ENCODE measurements at places on chromosomes 16 and 17.

GRCh38 chr17:6100891-6101500 lies 30.8 kb downstream of the WSCD1 start:
- no peak for DNase-seq

- DNase-seq = no peak
Observed at GRCh38 chr17:74148901-74149596, 54.4 kb upstream of the RPL38 start.

DNA sequence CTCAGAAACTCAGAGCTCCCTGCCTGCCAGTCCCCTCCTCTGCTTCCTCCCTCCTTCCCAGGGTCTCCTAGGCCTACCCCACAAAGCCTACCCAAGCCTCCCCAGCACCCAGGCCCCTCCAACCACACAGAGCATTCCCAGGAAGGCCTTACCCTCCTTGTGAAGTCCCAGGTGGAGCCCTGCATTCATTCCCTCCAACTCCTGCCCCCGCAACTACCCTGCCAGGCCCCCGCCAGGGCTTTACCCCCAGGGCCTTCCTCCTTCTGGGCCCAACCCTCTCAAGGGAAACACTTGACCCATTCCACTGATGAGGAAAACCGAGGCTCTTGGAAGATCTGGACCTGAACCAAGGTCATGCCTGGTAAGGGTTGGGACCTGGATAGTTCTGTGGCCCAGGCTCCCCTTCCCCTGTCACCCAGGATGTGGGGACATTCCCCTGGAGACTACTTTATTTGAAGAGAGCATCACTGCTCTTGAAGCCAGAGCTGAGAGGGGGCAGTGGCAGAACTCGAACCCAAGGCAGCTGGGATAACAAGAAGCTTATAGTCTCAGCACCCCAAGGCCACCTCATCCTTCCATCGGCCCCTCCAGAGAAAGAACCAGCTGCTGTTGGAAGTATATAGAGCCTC lies 12.5 kb downstream of the PLLP start:
- no peak for DNase-seq

- DNase-seq = peak; percentile 66
Observed at GRCh38 chr17:63425483-63425882, 20.6 kb downstream of the CYB561 start.

GRCh38 chr17:80154166-80154565 lies 7.2 kb upstream of the EIF4A3 start:
- no peak for DNase-seq

GRCh38 chr16:88977018-88977811 lies at the start of gene CBFA2T3:
CBFA2T3 (minus strand) TSS chr16:88977207; CDS start chr16:88976807, 400 bp downstream.
- DNase-seq = no peak

DNA sequence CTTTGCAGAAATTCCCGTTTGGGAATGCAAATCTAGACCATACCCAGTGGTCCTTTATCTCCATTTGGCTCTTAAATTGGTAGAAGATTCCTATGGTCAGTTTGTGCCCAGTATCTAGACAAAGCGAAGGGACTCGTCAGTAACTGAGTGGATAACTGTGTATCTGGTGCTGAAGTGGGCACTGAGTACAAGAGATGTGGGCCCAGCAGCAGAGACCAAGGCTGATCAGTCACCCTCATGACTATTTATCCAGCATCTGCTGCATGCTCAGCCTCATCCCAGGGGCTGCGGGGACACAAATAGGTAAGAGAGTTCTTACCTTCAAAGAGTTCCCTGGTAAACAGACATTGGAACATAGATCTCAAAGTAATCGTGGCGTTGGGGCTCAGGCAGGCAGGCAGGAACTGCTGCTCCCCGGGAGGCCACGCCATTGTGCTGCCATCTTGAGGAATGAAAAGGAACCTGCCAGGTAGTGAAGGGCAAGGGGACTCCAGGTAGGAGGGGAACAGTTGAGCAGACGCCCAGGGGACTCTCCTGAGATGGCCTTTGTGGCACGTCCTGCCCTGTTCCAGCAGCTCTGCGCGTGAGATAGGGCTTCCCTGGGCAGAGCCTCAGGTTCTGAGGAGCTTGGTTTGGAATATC lies 10.3 kb downstream of the NT5M start:
- DNase-seq = peak; percentile 74

DNA sequence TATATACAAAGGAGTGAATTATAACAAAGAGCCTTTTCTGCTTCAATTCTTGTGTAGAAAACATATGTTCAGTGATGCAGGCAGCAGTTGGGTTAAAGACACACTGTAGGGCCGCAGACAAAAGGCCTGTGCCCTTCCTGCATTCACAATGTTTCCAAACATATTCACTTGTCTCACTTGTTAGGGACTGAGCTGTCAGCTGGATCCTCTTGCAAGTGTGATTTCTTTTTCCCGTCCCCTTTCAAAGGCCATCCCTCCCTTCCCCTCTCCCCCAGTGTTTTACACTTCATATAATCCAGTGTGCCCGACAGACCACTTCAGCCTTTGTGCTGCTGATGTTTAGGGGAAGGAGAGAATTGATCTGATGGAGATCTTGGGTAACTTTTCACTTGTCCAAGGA lies 217.0 kb downstream of the FTO start:
- DNase-seq = no peak

DNA sequence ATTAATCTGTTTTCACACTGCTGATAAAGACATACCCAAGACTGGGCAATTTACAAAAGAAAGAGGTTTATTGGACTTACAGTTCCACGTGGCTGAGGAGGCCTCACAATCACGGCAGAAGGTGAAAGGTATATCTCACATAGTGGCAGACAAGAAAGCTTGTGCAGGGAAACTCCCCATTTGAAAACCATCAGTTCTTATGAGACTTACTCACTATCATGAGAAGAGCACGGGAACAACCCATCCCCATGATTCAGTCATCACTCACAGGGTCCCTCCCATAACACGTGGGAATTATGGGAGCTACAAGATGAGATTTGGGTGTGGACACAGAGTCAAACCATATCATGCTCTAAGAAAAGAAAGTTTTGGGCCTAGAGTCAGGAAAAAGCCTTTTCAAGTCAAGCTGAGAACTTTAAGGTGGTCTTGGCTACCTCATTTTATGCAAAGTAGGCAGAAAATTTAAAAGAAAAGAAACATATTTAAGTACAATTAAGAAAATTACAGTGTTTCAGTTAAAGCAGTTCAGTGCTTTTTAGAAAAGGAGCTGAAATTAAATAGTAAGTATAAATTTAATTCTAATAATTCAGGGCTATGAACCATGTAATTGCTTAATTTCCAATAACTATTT lies 24.9 kb upstream of the CRYM start:
- no peak for DNase-seq

DNA sequence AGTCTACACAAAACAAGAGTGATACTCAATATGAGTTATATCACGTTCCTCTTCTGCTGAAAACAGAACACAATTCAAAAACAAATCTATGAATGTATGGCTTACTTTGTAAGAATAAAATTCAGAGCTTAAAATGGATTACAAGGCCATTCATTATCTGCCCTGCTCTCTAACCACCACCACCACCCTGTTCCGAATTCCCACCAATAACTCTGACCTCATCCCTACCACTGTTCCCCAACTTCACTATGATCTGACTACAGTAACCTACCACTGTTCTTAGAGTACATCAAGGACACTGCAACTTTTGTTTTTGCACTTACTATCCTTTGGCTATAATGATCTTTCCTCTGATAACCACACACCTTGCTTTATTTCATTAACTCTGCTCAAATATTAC lies 21.3 kb downstream of the FBXL20 start:
- no peak for DNase-seq

DNA sequence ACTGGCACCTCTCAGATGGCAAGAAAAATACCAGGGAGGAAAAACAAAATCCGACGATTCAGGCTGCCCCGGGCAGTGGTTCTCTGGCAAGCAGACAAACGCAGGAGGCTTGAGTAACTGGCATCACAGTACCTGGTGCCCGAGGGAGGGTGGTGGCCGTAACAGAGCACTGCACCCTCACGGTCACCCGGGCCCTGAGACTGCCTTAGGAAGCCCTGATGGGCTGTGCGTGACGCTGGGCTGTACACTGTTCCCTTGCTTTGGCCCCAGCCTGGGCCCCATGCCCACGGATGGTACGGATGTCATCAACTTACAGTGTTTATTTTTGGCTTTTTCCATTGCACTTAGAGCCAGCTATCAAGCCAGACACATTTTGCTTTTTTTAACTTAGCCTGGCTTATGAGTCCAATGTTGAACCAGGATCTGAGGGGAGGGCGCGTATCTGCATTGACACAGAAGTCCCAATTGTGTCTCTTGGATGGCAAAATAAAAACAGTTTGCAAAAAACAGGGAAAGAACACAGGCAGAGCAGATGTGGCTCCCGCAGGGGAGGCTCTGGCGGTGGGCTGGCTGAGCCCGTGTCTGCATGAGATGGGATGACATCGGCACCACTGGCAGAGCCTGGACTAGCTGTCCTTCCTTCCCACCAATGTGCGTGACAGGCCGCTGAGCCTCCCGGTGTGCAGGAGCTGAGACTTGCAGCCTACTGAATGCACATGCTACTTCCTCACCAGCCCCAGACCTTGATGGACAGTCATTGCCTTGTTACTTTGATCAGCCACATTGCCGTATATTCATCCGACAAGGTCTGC lies 287.7 kb downstream of the FOXL1 start:
- DNase-seq = no peak

DNA sequence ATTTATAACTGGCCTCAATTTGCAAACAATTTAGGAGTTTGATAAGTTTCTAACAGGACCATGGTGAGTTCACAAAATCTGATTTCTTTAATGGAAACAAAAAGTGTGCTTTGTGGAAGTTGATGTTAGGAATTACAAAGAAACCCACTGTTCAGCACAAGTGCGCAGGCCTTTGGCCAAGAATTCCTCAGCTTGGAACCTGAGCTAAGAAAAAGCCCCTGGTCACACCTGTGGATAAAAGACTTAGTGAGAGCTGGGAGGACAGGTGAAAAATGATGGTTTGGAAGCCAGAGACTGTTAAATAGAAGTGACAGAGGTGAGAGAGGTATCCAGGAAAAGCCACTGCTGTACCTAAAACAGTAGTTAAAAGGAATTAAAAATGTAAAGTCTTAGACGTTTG lies 64.7 kb downstream of the PRKCA start:
- DNase-seq = no peak

DNA sequence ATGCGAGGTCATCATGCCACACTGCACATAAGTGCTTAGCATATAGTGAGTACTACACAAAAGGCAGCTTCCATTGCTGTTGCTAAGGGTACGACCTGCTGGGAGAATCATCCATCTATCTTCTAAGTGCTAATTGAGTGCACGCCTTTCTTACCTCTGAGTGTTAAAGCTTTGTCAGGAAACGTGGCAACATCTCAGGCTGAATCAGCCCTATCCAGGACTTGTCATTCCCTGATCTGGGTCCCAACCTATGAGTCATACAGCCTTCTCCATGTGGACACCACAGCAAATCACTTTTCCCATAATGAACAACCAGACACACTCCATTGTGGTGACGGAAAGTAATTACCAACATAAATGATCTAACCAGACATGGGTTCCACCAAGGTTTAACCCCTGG lies 201.1 kb upstream of the MAF start:
- DNase-seq = no peak

DNA sequence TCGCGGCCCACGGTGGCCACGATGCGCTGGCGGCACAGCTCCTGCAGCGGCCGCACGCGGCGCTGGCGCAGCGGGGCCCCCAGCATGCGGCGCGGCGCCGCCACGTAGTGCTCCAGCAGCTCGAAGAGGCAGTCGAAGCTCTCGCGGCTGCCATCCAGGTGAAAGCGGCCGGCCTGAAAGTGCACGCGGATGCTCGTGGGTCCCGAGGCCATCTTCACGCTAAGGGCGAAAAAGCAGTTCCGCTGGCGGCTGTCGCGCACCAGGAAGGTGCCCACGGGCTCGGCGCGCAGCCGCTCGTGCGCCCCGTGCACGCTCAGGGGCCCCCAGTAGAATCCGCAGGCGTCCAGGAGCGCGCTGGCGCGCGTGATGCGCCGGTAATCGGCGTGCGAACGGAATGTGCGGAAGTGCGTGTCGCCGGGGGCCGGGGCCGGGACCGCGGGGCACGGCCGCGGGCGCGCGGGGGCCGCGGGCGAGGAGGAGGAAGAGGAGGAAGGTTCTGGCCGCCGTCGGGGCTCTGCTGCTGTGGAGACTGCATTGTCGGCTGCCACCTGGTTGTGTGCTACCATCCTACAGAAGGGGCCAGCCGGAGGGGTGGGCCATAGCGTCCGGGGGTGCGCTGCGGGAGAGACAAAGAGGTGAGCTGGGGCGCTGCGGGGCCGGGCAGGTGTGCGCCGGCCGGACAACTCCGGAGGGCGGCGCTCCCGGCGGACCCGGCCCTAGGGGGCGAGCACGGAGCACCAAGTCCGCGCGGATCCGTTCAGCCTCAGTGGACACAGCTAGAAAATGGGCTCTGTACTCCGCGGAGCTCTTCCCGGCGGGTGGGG lies 879 bp downstream of the SOCS1 start:
- DNase-seq = no peak

DNA sequence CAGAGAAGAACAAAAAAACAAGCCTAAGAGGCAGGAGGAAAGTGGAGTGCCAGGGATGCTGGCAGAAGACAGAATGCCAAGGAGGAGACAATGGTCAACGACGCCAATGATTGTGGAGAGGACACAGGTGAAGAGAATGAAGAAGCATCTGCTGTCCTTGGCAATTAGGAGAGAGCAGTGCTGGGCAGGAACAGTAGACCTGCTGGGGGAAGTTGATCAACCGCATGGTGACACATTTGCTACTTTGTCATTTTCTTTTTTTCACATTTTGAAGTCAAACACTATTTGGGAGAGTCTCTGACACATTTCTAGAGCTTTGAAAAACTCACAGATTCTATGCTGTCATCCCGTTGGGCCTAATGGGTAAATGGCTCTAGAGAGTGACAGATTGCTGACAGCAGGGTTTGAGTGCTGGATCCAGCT lies 1.1 kb upstream of the PIK3R6 start:
- no peak for DNase-seq

DNA sequence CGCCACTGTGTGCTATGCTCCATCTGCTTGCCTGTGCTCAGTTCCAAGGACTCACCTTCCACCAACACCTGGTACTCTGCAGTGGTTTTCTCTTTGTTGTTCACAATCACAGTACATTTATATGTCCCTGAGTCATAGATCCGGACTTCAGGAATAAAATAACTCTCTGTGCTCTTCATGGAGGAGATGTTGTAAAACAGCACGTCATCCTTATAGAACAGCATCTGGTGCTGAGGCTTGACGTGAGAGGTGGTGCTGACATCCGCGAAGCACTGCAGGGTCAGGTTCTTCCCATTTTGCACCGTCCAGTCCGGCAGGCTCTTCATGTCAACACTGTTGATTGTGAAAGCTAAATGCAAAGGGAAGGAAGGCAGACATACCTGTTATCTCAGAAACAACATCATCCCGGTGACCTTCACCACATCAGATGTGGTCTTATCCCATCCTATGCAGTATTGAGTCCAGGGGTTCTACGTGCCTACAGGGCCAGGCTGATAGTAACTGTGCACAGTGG lies 12.8 kb downstream of the PECAM1 start:
- DNase-seq = no peak

Data from GM12892 (cell line).